ENCODE measurements at places on chromosomes 5 and 9.

DNA sequence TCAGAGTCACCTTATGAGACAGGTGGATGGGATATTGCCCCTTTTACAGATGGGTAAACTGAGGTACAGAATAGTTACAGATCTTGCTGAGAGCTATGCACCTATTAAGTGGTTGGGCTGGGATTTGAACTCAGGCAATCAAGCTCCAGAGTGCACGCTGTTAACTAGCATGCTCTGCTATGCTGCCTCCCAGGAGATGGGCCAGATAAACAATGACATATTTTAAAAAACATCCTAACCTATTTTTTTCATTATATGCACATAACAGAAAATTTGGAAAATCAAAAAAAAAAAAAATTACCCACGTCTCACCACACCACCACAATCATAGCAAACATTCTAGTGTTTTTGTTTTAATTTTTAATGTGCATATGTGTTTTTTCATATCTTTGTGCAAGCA, 123.4 kb upstream of the STC2 start:
- DNase-seq: no peak

DNA sequence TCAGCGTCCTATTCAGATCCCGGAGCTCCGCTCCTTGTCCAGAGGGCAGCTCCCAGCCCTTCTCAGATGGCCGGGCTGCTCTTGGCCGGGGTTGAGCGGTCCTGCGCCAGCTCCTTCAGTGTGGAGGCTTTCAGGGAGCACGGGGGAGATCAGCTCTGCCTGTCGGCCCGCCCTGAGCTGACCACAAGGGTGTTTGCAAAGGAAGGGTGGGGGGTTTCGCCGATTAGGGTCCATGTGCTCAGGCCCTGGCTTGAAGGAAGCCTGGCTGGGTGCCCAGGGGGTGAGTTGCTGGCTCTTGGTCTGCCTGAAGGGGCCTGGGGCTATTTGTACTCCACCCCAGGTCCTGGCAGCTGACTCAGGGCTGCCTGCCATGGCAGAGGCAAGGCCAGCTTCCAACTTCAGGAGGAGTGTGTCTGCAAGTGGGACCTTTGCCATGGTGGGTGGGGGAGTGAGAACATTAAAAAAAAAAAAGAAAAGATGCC, 250.1 kb upstream of the KLF4 start:
- DNase-seq: no peak

GRCh38 chr9:97534961-97535594, 33.6 kb downstream of the TMOD1 start:
- no peak for DNase-seq

DNA sequence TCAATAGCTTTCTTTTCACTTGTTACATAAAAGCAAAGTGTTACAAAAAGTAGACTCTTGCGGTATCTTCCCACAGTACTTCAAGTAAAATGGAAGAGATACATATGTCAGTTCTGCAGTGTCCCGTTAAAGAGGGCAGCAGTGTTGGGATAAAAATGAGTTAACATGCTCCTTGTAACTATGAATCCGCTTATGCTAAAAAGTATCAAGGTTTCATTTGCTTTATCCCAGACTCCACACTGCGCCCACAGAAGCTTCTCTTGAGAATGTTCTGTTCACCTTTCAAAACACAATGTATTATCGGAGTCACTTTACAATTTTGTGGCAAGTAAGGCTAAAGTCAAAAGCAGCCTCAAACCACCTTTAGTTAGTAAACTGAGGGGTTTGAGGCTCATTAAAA, 790 bp downstream of the PTAR1 start:
- peak; percentile 11 for DNase-seq

DNA sequence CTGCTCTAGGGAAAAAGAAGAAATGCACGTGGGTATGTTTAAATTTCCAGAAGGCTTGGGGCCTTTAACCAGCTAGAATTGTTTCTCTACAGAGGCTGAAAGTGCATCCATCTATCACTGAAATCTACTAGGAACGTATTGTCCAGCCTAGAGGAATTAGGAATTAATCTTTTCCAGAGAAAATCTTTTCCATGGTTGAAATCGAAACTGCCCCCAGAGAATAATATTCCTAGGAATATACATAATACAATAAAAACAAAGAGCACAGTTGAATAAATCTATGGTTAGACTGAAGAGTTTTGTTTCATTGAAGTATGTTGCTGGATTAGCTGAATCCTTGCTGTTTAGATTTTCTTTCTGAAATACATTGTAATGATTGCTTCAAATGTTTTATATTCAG, 378.5 kb downstream of the PLK2 start:
- no peak for DNase-seq

- peak; percentile 89 for DNase-seq
Measured at GRCh38 chr9:113955076-113955752, 79.1 kb downstream of the ZNF618 start.

- no peak for DNase-seq
Measured at GRCh38 chr5:18702821-18703220, 1068.6 kb downstream of the TAF11L14 start.

DNA sequence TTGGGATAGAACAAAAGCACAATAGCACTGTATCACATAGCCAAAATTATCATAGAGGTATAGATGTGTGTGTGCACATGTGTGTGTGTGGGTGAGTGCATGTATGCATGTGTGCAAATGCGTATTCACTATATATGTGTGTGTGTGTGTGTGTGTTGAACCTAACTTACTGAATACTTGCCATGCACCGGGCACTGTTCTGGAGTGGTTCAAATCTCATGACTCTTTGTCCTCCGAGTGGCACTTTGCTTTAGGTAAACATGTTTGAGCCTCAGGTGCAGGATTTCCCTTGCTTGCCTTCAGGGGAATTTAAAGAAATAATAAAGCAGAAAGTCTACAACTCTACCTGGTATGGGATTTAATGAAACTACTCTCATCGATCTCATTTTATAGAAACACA, 183.5 kb upstream of the GDNF start:
- no peak for DNase-seq

GRCh38 chr5:139092741-139093343, 105.3 kb downstream of the SIL1 start:
- DNase-seq: no peak

DNA sequence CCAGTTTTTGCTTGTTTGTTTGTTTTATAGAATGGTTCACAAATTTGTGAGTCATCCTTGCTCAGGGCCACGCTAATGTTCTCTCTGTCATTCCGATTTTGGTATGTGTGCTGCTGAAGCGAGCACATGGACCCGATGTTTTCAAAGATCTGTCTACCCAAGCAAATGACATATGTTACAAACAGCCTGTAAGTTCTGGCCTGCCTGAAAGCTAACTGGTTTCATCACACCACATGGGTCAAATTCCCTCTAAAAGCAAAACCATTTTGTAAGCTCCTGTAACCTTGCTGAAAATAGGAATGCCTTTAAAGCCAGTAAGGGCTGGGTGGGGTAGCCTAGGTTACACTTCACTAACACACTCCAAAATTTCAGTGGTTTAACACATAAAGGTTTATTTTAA, 25.4 kb downstream of the DMRT3 start:
- no peak for DNase-seq

All from fibroblast of skin of right biceps (primary cell).